ENCODE measurements at places on chromosomes 11 and 22.

DNA sequence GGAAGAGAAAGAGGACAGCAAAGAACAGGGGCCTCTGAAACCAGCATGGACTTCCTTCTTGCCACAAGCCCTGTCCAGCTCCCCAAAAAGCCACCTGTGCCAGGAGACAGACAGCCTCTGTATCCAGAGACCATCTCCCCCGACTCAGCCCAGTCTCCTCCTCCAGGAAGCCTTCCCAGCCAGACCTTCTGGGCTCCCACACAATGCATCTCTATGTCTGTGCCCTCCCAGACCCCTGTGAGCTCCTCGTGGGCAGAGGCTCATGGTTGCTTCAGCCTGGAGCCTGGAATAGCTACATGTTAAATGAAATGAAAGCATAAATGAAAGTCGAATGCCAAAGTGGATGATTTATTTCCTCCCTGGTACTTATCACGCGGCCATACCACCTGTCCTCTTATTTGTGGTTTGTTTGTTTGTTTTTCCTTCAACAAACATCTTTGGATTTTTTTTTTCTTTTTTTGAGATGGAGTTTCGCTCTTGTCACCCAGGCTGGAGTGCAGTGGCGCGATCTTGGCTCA lies 7.3 kb upstream of the ARAP1 start:
- no peak for DNase-seq

- no peak for DNase-seq
Observed at GRCh38 chr11:78050964-78051831, 12.5 kb upstream of the THRSP start.

GRCh38 chr22:38712486-38713207 lies 6.9 kb downstream of the GTPBP1 start:
- DNase-seq: no peak

- DNase-seq: no peak
Observed at GRCh38 chr11:3627291-3627690, 14.5 kb downstream of the ART5 start.

DNA sequence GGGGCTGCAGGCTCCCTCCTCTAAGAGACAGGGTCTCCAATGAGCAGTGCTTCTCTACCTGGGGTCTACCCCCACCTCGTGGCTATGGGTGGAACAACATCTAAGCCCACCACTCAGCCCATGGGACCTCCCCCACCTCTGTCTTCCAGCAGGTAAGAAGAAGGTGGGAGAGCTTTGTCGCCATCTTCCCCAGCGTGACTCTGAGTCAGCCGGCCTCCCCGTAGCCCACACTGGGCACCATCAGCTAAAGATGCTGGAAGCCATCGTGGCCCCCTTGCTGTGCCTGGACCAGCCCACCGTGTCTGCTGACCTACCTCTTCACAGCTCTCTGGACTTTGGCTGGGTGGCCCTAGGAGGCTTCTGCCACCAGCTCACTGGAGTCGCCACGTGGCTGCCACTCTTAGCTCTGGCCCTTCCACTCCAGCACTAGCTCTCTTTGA lies 944 bp downstream of the C11orf86 start:
- no peak for DNase-seq

DNA sequence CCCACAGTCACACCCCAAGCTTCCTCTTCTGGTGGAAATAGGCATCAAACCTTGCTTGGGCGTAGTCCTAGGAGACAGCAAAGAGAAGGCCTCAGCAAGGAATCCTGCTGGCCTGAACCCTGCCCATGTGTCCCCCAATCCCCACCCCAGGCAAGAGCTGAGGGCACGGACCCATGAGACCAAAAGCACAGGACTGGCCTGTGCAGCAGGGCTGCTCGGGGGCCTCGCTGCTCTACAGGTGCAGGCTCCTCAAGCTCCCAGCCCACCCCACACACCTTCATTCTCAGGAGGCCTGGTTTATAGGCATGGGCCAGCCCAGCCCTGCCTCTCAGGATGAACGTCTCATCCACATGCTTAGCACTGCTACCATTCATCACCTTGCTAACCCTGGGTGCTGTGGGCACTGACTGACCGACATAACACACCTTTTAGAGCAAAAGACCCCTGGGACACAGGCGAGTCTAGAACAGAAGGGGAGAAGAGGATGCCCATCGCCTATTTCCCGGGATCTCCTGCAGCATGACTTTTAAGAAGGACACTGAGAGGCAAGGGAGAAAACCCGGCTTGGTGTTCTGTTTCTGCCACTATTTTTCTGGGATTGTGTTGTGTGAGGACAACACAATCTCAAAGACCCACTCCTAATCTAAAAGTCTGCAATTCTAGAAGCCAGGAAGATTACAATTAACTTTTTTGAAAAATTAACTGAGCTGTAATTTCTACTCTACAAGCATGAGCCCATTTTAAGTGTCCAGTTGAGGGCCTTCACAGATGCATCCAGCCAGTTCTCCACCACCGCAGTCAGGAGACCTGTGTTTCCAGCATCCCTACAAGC lies 15.4 kb downstream of the TCIRG1 start:
- no peak for DNase-seq

DNA sequence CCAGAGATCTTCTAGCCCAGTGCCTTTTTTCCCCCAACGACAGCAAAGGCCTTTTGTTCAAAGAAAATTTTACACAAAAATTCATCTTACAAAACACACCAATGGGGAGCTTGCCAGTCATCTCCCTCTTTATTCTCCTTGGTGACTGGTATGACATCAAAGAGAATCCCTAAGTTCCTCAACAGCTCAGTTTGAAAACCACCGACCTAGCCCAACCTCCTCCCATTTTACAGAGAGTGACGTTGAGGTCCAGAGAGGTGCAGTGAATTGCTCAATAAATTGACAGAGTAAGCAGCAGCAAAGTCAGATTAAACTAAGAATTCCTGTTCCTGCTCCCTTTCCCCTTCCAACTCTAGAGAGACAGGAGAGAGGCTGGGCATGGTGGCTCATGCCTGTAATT lies 7.8 kb downstream of the SLC43A3 start:
- no peak for DNase-seq

- DNase-seq: no peak
Observed at GRCh38 chr11:11553573-11553972, 68.2 kb downstream of the GALNT18 start.

DNA sequence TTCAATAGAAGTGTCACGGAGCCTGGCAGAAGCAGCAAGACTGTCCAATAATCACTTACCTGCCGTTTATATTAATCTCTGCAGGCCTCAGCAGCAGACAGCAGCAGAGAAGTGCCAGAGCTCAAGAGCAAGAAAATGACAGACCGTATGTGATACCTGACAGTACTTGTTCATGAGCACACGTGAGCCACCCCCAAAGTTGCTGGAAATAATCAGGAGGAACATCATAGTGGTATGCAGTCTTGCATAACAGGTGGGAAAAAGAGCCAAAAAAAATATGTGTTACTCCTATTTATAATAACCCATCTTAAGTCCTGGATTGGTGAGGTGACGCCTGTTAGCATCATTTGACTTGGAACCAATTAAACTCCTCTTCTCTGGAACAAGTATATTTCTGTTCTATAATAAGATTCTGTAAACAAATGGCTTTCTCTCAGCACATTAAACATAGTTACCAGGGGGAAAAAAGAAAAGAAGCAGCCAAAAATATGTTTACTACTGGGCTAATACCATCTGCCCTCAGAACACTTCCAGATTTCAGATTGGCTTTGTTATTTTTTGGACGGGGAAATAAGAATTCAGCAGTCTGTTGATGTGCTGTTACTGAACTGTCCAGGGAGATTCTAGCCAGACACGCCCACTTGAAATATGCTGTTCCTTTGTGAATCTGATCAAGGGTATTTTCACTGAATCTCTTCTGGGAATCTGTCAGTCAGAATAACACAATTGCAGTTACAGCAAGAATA lies 7.9 kb upstream of the SLN start:
- no peak for DNase-seq

GRCh38 chr11:2574553-2575535 lies 125.0 kb downstream of the KCNQ1OT1 start:
- DNase-seq: no peak

DNA sequence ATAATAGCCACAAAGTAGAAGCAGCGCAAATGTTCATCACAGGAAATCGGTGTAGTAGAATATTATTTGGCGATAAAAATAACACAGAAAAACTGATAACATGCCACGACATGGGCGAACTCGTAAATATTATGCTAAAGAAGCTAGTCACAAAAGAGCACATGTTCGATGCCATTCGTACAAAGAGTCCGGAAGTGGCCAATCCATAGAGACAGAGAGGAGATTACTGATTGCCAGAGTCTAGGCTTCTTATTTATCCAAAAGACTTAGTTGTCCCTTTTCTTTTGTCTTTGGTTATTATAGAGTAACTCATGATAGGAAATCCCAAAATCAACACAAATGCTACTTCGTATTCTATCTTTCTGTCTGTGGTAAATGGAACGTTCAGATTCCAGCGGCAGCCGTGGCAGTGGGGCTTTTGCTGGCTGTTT lies 56.5 kb downstream of the MED15 start:
- no peak for DNase-seq

GRCh38 chr11:94455861-94456260 lies 37.8 kb downstream of the MRE11 start:
- no peak for DNase-seq

- DNase-seq: no peak
Observed at GRCh38 chr11:67051945-67052488, 4.6 kb upstream of the RHOD start.

DNA sequence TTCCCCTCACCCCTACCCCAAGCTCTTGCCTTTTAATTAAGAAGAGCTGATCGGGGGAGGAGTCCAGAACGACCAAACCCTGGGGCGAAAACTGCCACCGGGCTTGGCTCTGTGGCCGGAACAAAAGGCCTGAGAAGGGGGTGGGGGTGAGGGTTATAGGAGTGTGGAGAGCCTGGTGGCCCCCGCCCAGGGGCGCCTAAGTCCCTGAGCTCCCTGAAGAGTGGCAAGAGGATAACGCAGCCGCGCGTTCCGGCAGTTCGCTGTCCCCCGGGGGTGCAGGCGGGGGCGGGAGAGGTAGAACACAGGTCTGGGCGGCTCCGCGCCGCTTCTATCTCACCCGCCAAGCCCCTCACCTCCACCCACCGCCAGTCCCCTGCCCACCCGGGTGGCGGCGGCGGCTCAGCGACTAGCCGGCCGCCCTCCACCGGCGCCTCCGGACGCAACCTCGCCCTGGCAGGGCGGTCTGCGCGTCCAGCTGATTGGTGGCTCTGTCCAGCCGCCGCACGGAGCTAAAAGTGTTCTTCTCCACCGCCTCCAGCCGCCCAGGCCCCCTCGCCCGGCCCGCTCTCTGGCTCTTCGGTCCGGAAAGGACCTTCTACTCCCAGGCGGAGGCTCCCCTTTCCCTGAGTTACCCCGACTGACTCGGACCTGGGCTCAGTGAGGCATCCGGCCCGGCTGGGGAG lies 18.7 kb upstream of the BDNF start:
- DNase-seq: no peak

DNA sequence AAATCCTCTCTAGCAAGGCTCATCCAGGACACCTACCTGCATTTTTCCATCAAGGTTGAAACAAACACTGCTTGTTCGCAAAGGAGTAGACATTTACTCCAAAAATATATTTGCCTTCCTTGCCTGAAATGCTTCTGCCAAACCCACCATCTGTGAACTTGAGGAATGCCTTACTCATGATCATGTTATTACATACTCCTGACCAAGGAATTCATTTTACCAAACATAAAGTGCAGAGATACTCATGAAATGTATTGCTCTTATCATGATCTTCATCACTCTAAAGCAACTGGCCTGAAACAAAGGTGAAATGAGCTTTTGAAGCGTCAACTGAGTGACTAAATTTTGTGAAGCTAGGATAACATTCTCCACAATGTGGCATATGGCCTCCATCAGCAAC lies 243.1 kb upstream of the CCDC179 start:
- DNase-seq: no peak

DNA sequence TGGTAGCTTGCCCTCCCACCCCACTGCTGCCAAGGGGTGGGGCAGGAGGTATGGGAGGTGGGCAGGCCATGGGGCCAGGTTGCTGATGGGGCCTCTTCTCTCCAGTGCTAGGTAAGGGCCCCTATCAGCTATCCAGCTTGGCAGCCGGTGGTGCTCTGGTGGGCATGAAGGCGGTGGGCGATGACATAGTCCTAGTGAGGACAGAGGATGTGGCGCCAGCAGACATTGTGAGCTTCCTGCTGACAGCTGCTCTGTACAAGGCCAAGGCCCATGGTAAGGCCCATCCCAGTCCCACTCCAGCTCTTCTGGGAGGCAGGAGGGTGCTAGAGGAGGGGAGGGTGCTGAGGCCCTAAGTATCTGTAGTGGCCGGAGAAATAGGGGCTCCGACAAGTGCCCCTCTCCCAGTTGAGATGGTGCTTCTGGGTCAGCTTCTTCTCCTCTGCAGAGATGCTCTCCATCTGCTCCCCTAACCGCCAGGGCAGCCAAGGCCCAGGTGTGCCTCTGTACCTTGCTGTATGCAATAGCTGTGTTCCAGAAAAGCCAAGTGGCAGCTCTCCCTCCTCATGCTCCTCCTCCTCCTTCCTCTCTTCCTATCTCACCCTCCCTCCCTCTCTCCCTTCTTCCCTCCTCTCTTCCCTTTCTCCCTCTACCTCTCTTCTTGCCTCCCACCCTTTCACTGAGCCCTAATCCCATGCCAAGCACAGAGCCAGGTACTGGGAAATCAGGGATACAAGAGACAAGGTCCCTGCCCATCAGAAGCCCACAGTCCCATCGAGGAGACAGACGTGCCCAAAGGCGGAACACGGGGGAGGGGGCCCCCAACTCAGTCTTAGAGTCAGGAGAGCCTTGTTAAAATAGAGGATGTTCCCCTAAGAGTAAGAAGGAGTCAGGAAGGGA lies 55.3 kb downstream of the OTOG start:
- DNase-seq: no peak

- no peak for DNase-seq
Observed at GRCh38 chr11:66850588-66851238, 6.2 kb upstream of the LRFN4 start.

- no peak for DNase-seq
Observed at GRCh38 chr22:33465554-33465953, 407.4 kb upstream of the SYN3 start.

- no peak for DNase-seq
Observed at GRCh38 chr11:70762810-70763209, 364.5 kb downstream of the CTTN start.

- DNase-seq: no peak
Observed at GRCh38 chr22:32216911-32217310, 12.0 kb upstream of the RFPL2 start.

DNA sequence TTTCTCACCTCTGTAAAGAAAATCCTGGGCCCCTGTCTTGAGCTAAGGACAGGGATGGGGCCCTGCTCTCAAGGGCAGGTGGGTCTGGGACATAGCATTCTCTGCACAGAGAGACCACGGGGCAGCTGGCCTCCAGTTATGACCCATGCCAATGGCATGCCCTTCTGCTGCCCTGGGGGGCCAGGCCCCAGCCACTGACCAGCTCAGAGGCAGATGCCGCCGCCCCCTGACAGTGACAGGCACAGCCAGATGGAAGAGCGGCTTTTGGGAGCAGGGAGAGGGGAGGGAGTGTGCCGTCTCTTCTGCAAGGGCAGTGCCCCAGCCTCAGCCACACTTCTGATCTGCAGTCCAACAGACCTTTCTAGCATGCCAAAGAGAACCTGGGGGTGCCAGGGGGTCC lies 114.8 kb upstream of the NAV2 start:
- no peak for DNase-seq

Data from CD4-positive, alpha-beta T cell treated with Interleukin-2 at 100 ng/mL for 4 hours (primary cell).